Mesenchymal stem cell (in vitro differentiated cells and primary cell): ENCODE measurements at places on chromosomes 1 and 21.
A peak's percentile ranks its signal among the peaks of the same experiment; 100 is the strongest.

DNA sequence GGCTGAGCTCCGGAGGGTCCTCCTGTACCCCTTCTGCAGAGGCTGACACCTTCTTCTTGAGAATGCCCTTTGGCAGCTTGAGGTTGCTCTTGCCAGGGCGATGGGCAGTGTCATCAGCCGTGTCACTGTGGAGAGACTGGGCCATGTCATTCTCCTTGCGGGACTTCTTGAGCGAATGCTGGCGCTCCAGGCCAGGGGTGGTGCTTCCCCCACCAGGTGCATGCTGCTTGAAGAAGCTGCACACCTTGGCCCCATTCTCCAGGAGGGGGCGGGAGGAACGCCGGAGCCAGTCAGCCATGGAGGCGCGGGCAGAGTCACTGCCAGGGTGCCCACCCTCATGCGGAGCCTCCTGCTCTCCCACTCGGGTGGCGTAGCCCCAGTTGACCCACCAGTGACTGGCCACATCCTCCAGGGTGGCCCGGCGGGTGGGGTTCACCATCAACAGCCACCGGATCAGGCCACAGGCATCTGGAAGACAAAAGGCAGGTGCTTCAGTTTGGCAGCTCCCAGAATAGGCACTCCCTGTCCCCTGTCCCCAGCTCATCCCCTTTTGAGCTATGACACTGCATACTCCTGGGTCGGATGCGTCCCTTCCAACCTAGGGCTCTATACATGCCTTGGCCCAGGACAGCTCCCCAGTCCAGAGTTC lies 17.4 kb downstream of the NUAK2 start:
- DNase-seq: no peak

- no peak for DNase-seq
Observed at GRCh38 chr1:20365421-20366055, 74.9 kb downstream of the VWA5B1 start.

GRCh38 chr1:13950637-13951036 lies 250.6 kb downstream of the PRDM2 start:
- DNase-seq: no peak

- no peak for DNase-seq
Observed at GRCh38 chr1:99852648-99853047, 2.5 kb downstream of the AGL start.

GRCh38 chr21:43864962-43865539 lies at the start of gene AGPAT3:
Gene AGPAT3 (plus strand): TSS chr21:43865223. CDS start chr21:43959682, 94,459 bp downstream.
- DNase-seq: no peak

DNA sequence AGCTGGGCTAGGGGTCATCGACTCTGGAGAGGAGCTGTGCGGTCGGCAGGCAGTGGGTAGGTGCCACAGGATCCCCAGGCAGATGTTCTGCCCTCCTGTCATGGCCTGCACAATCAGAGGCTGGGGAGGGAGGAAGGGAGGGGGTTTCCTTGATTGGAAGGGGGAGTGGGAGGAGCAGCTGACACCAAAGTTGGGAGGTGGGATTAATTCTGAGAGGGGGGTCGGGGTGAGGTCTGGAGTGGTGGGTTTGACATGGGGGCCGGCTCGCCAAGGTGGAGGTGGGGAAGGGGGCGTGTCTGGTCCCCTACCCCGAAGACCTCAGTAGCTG lies 651 bp upstream of the HPCA start:
- no peak for DNase-seq

- DNase-seq: peak; percentile 68
Observed at GRCh38 chr1:40039245-40039756, 1.2 kb upstream of the CAP1 start.

DNA sequence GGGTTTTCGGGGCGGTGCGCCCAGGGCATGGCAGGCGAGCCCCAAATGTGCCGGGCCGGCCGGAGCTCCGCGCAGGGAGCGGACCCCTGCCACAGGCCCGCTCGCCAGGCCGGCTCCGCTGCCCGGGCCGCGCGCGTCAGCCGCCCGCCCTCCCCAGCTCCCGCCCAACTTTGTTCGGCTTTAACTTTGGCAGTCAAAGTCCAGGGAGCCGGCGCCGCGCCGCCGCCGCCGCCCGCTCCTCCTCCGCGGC lies 488 bp downstream of the SLC35D1 start:
- no peak for DNase-seq

DNA sequence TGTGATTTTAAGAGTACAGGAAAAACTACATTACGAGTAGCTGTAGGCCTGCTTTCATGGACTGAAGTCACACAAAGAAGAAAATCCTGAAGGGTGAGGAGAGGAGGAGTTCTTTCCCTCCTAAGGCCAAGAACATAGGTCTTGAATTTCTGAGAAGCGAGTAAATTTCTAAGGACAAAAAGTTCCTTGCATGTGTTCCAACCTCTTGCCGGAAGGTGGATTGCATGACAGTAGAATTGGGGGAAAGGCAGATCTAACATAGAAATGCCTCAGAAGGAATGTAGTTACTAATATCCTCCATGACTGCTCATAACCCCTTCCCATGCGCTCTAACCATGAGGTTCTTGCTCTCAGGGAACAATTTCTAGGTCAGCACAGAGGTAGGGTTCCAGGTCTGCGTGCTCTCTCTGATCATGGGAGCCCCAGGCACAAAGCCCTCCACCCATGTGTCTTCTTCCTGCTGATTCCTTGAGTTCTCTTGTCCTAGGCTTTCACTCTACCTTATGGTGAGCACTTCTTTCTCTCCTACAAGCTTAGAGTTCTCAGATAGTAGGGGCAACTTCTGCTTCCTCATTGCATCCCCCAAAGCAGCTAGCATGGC lies 13.7 kb downstream of the CD2 start:
- no peak for DNase-seq

DNA sequence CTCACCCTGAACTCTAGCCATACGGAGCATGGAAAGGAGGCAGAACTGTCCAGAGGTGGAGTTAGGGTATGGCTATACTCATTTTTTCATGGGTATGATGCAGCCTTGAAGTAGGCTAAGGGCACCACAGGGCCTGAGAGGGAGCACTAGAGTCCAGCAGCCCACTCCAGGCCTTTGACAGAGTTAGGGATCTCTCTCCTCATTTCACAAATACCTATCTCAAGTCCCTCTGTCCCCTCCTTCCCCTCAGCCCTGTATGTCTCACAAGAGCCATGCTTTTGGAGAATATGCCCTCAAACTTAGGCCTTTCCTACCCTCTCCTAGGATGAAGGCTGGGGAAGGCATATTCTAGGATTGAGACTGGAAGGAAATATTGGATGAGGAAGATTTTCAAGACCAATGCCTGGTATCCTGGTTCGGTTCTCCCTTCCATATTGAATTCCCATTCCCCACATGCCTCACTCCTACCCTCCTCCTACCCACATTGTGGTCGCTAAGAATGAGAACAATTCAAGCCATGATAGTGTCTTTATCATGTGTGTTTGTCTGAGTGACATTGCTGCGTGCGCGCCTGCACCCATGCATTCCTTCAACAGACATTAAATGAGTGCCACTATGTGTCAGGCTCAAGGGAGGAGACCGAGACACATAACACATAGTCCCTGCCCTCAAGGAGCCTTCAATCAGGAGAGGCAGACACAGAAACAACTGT lies 2.6 kb upstream of the NECTIN4 start:
- DNase-seq: no peak

DNA sequence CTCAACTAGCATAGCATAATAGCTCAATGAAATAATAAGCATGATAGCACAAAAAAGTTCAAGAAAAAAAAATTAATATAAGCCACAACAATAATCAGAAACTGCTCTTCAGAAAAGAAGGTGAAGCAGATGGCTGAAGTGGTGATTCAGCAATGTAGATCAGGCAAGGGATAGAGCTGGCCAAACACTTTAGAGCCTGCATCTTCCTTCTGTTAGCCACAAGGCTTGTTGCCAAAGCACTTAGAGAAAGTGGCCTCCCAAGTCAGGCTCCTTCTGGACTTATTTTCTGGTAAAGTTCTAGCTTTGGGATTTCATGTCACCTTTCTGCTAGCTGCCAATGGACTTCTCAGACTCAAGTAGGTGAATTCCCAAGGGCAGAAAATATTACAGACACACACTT lies 60.3 kb upstream of the C1orf87 start:
- peak; percentile 5 for DNase-seq

DNA sequence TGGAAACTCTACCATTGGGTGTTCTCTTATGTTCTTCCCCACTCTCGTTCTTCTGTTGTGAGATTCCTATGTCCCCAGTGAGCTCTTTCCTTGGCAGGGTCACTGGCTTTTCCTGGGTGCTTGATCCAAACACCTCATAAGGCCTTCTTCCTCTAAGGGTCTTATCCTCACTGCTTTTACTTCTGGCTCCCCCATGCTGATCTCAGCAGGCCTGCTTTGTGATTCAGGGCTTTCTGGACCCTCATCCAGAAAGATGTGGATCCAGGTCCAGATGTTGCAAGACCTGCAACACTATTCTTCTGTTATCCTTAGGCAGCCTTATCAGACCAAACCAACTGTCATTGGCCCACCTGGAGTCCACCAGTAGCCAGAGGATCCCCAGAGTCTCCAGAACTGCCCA lies 11.2 kb upstream of the MYOG start:
- no peak for DNase-seq

- DNase-seq: no peak
Observed at GRCh38 chr1:36143424-36143823, 5.9 kb downstream of the TRAPPC3 start.
